CMK (cell line): ENCODE measurements at places on chromosomes 3 and 15.

GRCh38 chr3:184656829-184657681, 54.8 kb downstream of the MAGEF1 start:
- no peak for DNase-seq

- no peak for DNase-seq
These were observed 41.9 kb downstream of the KY start for GRCh38 chr3:134608771-134609435.

DNA sequence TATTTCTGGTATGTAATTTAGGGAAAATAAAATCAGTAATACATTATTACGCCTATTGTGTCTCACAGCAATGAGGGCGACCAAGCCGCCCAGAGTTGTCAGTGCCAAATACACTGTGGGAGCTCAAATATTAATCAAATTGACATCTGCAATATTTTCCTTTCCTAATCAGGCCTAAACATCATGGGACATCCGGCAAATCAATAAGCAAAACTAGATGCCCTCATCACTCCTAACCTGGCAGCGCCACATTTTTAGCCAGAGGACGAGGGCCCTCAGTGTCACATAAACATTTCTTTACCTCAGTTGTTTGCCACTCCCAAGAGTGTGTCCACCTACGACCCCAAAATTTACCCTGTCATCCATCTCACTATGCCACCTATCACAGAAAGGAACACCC, 64.1 kb downstream of the WDR72 start:
- DNase-seq = no peak

DNA sequence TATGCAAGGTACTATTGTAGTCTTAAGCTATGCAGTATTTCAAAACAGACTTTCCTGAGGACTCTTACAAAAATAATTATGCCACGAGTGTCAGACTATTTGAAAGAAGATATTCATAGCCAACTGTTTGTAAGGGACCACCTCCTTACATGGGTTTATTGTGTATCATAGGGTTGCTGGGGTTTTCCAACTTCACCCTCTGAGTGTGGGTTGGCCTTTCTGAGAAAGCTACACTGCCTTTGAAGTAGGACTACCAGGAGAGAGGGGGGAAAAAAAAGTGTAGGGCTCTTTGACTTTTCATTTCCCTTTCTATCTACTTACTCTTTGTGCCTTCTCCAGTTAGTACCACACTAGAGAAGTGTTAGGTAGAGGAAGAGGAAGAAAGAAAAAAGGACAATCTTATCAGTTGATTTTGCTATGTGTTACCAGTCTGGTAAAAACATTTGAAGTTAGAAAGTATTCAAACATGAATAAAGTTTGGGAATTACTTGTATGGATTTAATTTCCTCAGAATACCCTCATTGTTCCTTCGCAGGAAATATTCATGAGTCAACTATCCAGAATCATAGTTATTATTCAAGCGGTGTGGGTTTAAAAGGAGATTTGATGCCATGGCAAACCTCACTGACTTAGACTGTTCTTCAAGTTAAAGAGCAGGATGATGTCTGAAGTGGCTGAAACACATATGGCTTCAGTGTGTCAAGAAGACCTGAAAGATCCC, 329.3 kb upstream of the THBS1 start:
- DNase-seq = no peak

GRCh38 chr3:137071104-137071503, 113.3 kb downstream of the IL20RB start:
- no peak for DNase-seq

DNA sequence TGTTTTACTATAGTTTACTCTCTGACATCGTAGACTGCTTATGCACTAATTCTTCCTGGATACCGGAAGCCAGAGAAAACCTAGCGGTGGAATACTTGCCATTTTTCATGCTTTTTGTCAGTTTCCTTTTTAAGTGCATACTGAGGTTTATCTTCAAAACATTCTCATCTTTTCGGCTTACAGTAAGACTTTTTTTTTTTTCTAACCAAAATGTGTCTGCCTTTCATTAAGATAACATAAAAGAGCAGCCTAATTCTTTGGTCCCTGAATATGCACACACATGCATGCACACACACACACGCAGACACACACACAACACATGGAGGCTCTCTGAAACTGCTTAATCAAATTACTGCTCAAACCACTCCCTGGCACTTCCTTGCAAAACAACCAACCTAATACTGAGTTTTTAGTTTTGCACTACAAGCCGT, 1.3 kb downstream of the ZNF445 start:
- DNase-seq = no peak

- DNase-seq = no peak
These were observed 16.8 kb downstream of the BCL2L10 start for GRCh38 chr15:52095597-52096262.

GRCh38 chr3:130430266-130430665, 84.8 kb downstream of the COL6A5 start:
- DNase-seq = no peak

GRCh38 chr3:38139652-38140051, 1.2 kb downstream of the MYD88 start:
- DNase-seq = no peak

DNA sequence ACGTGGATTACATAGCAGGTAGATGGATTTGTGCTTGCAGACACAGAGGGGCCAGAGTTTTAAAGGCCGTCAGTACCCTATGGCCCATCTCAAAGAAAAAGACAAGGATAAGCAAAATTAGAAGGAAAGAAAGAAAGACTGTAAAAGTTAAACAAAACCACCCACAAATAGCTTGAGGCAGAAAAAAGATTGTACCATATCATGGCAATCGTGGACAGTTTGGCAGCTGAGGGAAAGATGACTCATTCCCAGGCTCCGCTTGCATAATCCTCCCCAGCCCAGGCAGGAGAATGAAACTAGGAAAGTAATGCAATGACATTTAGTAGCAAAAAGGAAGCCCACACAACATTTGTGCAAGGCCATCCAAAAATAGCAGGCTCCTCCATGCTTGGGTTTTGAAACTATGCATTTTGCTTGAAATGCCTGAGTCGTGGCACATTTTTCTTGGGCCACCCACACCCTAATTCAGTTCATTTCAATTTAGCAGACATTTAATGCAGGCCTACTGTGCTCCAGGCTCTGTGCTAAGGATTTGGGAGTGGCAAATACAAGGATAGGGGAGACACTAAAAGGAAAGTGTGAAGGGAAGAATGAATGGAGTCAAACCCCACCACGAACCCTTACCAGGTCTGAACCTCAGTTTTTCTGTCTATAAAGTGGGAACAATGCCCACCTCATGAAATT, 40.9 kb upstream of the SMAD3 start:
- DNase-seq = no peak

DNA sequence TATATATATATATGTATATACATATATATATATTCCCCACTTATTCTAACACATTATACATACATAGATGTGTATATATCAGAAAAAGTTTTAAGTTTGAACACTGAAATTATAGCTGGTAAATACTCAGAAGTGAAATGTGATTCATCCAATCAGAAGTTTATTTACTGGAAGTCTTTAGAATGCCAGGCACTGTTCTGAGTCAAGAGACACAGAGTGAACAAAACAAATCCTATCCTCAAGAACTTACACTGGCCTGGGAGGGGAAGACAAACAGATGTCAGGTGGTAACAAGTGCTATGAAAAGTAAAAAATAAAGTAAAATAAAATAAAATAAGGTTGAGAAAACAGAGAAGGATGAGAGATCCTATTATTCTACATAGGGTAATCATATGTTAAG, 13.4 kb downstream of the DHX36 start:
- DNase-seq = no peak

DNA sequence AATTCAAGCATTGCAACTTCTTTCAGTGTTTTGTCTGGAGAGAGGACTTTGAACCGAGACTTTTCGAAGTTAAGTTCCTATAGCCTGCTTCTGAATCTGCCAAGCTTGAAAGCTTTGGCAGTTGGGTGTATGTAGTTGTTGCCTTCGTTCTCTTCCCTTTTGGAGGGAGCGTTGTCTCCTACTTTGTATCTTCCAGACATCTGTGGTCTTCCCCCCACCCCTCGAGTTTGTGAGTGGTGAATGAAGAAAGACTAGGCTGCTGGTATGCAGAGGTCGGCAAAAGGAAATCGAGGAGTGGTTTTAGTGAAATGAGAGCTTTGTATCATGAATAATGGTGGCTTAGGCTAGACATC, 1.3 kb downstream of the CTNNB1 start:
- DNase-seq = no peak

- DNase-seq = no peak
These were observed 168.5 kb downstream of the NFKBIZ start for GRCh38 chr3:102017784-102018183.

DNA sequence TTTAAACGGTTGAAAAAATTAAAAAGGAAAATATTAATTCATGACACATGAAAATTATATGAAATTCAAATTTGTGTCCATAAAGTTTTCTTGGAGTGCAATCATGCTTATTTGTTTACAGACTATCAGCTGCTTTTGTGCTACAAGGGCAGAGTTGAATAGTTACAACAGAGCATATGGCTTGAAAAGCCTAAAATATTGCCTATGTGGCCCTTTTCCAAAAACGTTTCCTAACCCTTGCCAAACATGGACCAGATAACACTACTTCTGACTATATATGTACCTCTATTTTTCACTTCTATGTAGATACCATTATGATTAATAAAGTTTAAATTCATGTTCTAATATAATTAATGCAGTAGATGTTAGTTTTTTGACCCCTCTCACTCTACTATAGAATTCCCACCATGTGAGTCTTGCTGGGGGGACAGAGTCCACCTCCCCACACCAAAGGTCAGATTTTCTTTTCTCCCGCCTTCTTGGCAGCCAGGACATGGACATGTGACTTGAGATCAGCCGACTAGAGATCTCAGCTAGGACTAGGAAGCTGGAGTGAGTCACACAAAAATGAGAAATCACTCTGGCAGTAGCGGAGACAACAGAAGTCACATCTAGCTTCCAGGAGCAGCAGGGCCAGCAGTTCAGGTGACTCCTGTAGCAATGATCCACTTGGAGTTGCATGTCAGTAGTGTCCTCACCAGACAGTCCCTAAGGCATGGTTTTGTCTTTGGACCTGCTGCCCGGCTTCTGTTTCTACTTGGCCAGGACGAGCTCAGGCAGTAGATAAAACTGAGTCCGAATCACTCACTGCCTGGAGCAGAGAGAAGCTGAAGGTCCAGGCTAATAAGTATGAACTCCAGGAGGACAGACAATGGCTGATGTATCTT, 22.4 kb downstream of the CIAO2A start:
- no peak for DNase-seq

DNA sequence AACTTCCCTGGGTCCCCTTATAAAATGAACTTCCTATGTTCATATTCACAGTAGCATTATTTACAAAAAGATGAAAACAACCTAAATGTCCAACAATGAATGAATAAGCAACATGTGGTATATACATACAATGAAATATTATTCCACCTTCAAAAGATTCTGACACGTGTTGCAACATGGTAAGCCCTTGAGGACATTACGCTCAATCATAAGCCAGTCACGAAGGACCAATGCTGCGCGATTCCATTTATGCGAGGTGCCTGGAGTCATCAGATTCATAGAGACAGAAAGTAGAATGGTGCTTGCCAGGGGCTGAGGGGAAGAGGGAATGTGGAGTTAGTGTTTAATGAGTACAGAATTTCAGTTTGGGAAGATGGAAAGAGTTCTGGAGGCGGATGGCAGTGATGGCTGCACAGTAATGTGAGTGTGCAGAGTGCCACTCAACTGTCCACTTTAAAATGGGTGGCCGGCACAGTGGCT, 88.8 kb upstream of the ALDH1A3 start:
- no peak for DNase-seq
